ENCODE measurements at places on chromosomes 16 and 17. TPM values are rescaled to one million over a fixed set of nuclear protein-coding genes. Genes with fewer than 3 reads are reported as not detected.

Gene IL32
- 1,836 TPM for total RNA-seq

Gene EEF2KMT
- 11.2 TPM for total RNA-seq

Gene KCNH4
- total RNA-seq, result 0.13 TPM

Gene CAMKK1
- 4.0 TPM for total RNA-seq

GRCh38 chr16:1395444-1396031 lies 19.0 kb downstream of the UNKL start:
- DNase-seq, result no peak

GRCh38 chr17:38926293-38927070 lies 1.1 kb downstream of the LASP1NB start:
- peak; percentile 20 for DNase-seq

DNA sequence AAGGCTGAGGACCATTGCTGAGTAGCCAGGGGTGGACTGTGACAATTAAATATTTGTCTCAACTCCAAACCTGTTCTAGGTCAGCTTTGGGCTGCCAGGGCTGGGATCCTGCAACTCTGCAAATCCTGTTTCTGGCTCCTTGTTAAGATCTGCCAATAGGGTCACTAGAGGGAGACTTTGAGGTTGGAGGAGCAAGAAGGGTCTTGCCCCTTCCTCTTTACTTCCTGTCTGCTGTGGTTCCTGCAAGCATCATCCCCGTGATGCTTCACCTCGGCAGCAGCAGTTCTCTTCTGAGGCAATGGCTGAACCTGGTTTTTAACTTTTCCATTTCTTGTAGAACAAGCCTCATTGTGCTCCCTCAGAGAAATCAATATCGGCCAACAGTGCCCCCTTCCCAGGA lies 124.6 kb downstream of the IRX5 start:
- no peak for DNase-seq

DNA sequence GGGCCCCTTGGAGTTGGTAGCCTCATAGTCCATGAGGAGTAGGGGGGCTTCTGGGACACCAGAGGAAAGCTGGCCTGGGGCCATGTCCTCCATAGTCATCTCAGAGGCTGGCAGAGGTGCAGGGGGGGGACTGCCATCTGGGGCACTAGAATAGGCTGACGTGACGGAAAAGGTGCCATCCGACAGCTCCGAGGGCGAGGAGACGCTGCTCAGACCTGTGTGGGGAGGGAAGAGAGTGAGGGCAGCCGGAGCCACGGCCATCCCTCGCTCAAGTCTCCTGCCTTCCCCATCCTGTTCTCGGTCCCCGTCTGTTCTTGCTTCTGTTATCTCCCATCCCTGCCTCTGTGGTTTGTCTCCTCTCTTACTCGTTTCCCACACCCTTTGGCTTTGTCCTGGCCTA lies 4.7 kb upstream of the SPAG7 start:
- no peak for DNase-seq

DNA sequence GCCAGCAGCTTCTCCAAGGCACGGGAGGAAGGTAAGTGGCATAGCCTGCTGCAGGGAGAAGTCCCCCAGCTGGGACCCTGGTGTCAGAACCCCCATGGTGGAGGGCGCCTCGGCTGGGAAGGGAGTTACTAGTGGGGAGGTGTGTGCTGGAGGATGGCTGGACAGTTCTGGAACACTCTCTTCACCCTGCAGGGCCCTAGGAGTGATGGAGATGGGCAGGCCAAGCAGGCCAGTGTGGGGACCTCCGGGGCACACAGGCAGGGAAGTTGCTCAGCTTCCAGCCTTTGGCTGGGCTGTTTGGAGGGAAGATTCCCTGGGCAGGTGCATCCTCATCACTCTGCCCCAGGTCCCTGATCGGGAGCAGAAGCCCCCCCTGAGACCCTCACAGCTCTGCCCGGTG lies 696 bp downstream of the C17orf99 start:
- no peak for DNase-seq

DNA sequence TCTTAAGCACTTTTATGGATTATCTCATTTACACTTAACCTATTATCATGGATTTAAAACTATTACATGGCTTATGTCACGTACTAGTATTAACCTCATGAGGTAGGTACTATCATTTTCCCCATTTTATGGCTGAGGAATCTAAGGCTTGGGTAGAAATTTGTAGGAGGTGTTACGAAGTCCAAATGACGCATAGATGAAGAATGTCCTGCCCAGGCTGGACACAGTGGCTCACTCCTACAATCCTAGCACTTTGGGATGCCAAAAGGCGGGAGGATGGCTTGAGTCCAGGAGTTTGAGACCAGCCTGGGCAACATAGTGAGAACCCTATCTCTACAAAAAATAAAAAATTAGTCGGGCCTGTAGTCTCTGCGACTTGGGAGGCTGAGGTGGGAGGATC lies 4.8 kb upstream of the C1QL1 start:
- DNase-seq, result no peak

DNA sequence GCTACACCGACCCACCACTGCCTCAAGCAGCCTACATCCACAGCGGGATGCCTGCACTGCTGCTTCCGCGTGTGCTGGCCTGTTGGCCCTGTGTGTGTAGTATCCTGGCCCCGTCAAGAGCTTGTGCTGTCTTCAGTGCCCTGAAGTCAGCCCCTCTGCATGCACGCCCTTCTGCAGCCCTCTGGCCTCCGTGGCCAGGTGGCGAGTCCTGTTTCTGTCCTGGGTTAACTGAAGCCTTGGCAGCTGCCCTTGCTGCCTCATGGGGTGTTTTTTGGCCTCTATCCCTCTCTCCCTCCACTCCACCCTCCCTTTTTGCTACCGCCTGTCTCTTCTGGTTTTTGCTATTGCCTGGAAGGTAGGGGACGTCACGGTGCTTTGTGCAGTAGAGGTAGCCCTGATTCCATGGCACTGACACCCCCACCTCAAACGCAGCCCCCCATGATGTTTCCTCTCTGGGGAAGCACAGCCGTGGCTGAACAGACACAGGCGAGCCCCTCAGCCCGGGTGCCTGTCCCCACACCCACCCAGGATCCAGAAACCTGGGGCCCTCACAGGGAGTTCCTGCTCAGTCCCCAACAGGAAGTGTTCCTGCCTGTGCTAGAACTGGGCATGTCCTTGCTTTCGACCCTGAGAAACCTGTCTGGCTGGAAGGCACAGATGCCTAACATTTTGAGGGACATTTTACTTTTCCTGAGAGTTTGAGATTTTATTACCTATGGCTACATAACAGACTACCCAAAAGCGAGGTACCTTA lies 18.8 kb upstream of the AMZ2 start:
- no peak for DNase-seq

- peak; percentile 26 for DNase-seq
These were observed 47.7 kb downstream of the CFDP1 start for GRCh38 chr16:75385507-75386152.
